ENCODE measurements at places on chromosomes 3 and 15.

DNA sequence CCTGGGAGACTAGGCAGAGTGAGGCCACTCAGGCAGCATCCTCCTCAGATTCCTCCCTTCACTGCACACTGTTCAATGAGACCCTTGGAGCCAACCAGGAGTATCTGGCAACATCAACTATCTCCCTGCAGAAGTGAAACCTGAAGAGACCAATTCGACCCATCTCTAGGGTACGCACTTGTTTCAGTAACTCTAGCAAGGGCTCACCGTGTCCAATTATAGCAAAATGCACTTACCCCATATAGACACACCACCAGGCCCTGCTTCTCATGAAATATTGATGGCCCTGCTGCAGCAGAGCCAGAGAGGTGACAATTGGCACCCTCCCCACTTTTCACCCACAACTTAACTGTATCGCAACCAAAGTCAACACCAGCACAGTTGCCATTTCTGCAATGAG lies 196.1 kb upstream of the IGF1R start:
- no peak for DNase-seq

DNA sequence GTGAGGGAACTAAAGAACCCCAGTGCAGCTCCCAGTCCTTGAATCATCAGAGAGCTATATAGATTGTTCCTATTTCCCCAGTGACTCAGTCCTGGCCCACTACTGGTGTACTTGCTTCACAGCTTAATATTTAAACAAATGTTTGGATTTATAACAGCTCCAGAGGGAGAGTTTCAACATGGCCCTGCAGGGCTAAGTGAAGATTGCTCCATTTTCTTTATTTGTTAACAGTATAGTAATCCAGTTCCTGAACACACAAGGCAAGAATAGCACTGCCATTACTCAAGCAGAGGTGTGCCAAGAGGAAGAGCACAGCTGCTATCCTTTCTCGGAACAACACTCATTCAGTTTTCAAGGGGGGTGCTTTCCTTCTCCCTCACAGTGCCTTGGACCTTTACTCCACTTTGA lies 6.5 kb downstream of the SQOR start:
- DNase-seq, result no peak

- peak; percentile 65 for DNase-seq
Observed at GRCh38 chr3:128922804-128923459, 43.5 kb downstream of the ACAD9 start.

- DNase-seq, result no peak
Observed at GRCh38 chr3:4722103-4722502, 229.0 kb downstream of the ITPR1 start.

DNA sequence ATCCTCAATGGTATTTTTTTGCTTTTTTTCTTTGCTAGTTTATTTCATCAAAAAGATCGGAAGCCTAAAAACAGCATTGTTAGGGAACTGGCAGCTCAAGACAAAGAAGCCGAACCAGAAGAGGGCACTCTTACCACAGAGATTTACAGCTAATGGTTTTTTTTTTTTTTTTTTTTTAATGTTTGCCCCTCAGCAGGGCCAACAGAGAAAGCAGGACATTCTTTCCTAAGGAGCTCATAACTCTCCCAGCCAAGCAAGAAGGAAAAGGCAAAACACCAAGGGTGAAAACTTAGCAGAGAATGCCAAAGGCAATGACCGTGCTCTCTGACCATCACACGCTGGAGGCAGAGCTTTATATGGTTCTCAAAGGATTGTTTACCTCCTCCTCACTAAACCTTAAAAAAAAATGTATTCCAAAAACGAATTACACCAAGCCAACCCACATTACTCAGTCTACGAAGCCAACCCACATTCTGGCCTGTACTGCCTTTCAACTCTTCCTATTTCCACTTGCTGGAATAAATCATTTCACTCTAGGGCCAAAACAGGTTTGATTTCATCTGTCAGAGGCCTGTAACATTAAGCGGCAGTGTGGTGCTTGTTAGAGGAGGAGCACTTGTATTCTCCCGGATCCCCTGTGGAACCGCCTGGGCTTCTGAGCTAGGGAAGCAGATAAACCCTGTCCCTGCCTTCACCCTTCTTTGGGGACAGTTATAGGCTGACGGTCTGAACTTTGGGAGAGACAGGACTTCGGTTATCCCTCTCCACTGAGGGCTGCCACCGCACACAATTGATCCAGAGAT lies 35.6 kb upstream of the GYG1 start:
- DNase-seq, result peak; percentile 12

- no peak for DNase-seq
Observed at GRCh38 chr3:194375473-194376240, 6.1 kb upstream of the LRRC15 start.

- DNase-seq, result no peak
Observed at GRCh38 chr3:61158216-61158615, 93.0 kb downstream of the FHIT start.

GRCh38 chr3:71659864-71660591 lies 65.2 kb downstream of the EIF4E3 start:
- no peak for DNase-seq

DNA sequence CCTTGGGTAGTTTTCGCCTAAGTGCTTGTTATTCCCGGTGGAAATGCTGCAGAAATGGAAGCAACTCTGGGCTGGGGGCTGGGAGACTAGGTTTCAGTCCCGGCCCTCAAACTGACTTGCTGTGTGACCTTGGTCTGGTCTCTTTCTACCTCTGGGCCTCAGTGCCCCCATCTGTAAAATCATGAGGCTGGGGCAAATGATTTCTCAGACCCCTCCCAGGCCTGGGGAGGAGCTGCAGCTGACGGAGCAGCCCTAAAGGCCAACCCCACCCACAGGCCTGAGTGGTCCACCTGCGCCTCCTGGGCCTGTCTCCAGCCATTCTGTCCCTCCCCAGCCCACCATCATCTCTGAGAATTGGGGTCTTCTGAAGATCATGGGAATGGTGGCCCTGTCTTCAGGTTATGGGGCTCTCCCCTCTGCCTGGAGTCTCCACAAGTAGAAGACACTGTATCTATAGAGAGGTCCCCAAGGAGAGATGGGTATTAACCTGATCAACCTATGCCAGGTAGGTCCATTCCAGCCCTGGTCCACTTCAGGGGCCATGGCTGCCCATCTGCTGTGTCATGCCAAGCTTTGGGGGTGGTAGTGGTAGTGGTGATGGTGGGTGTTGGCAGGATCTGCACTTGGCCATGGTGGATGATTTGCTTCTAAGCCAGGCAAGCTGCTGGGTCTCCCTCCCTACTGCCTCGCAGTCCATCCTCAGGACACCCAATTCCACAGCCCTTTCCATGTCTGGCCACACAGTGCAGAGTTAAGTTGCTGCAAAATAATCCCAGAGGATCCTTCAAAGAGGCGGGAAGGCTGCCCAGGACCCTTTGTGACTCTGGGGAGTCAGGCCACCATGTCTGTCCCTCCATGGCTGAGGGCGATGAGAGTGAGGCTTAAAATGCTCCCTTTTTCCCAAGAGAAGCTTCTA lies 46.0 kb downstream of the ITGA11 start:
- DNase-seq, result no peak

DNA sequence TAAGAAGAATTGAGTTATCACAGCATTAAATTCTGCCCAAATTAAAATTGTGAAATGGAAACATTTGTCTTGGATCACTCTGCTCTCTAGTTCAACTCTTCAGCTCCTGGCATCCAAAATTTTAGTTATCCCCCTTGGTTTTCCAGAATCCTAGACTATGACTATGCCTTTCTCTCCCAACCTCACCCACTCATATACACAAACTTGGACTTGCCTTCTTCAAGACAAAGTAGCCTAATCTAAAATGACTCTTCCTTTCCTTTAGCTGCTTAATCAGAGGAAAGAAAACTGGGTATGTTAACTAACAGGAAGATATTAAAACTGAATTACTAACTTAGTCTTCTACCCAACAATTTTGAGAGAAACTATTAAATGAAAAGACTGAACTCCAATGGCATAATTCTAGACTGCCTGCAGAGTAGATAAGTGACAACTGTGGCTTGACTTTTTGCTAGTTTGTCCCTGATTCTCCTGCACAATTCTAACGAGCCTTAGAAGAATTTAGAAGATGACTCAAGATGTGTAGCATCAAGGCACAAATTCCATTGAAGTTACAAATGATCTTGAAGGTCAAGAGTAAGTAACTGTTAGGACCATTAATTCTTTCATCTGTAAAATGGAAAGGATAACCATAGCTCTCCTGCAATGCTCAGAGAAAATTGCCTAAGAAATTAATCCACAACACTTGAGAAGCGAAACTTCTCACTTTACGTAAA lies 5.2 kb upstream of the GOLIM4 start:
- DNase-seq, result no peak

DNA sequence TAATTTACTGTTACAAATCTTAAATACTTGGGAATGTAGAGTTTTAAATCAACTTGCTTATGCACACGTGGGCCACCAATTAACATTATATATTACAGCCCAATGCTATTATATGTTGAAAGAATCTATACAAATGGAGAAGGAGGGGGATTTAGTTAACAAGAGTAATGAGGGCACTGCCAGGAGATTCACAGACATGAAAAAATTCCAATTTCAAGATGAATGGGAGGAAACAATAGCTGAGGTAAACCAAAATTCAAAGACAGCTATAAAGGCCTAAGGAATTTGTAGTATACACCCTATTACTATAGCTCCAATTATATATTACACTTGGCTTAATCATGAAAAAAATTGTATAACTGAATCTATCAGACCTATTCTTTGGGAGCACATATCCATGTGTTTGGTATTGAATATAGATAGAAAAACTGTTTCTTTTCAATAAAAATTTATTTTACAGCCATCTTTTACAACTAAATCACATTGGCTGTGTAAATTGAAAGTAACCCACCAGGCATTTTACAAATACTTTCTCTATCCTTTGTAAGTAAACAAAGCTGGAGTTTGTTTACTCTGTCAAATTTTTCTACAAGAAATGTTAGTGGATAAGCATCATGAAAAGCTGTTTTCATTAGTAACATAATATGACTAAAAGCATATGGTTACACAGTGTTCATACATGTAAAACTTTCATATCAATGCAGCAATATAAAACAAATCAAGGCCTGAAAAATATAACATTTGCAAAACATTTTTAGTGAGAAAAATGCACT lies 1045.8 kb downstream of the ROBO1 start:
- DNase-seq, result no peak

- peak; percentile 36 for DNase-seq
Observed at GRCh38 chr3:122392868-122393844, 9.2 kb downstream of the FAM162A start.

DNA sequence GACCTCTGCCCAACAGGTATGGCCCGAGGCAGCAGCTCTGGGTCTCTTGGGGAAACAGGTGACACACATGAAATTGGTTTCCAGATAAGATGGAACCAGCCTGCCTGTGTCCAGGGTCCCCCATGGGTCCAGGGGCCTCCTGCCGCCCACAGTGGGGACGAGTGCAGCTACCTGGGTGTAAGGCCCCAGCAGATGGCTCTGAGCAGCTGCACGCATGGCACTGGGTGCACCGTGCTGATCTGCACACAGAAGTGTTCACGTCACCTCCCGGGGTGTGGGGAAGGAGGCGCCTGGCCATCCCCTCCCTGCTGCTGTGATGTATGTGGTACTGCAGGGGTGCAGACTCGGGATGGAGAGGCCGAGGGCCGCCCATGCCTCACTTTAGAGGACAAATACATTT lies 63.6 kb downstream of the NIPA2 start:
- DNase-seq, result no peak

All from CD8-positive, alpha-beta memory T cell (primary cell).